ENCODE measurements at places on chromosomes 2 and 18. TPM values are rescaled to one million over a fixed set of nuclear protein-coding genes. Genes with fewer than 3 reads are reported as not detected.

The ITGA4 gene
- total RNA-seq: 118 TPM

The REG3A gene
- total RNA-seq: not detected

The SAG gene
- 0.32 TPM for total RNA-seq

The SCYGR2 gene
- not detected for total RNA-seq

The PLGLB2 gene
- total RNA-seq: 2.8 TPM

The EVX2 gene
- total RNA-seq: not detected

The TGFA gene
- total RNA-seq: not detected

The CNRIP1 gene
- total RNA-seq: not detected

The TNFAIP6 gene
- total RNA-seq: not detected

The SERPINB11 gene
- total RNA-seq: not detected

The RAD51AP2 gene
- not detected for total RNA-seq

The SLC16A14 gene
- 3.1 TPM for total RNA-seq

The TRIM43 gene
- not detected for total RNA-seq

The LYG1 gene
- 1.5 TPM for total RNA-seq

The DDX1 gene
- total RNA-seq: 111 TPM

The C18orf32 gene
- 28.7 TPM for total RNA-seq

The TDRD15 gene
- total RNA-seq: not detected

The C2orf76 gene
- total RNA-seq: 10.3 TPM

The GREB1 gene
- total RNA-seq: 0.10 TPM

The LIMS4 gene
- 0.12 TPM for total RNA-seq

The RGPD4 gene
- not detected for total RNA-seq

The CFAP221 gene
- total RNA-seq: not detected

The CENPO gene
- 44.7 TPM for total RNA-seq

The SERPINB7 gene
- total RNA-seq: not detected

The COLEC12 gene
- not detected for total RNA-seq

The CMPK2 gene
- 7.4 TPM for total RNA-seq

The HMSD gene
- total RNA-seq: 19.7 TPM

The ABCG8 gene
- not detected for total RNA-seq

All from activated T-helper 1 cell treated with anti-CD3 and anti-CD28 coated beads, Interleukin-12 subunit alpha, Interleukin-12 subunit beta, Interleukin-2, Interleukin-4 antibody, amounts not matched to agents 30 ng/mL and 10 ng/mL and 1 ng/mL, durations not matched to agents 14 hours and 24 hours and 36 hours (primary cell).